ENCODE measurements at places on chromosomes 1 and 21. TPM values are rescaled to one million over a fixed set of nuclear protein-coding genes. Genes with fewer than 3 reads are reported as not detected.

GRCh38 chr21:41091616-41092015, 76.3 kb upstream of the BACE2 start:
- no peak for DNase-seq

- DNase-seq, result no peak
Observed at GRCh38 chr1:245153552-245154428, 995 bp upstream of the KIF26B start.

The LORICRIN gene
- total RNA-seq, result not detected

The GBP3 gene
- total RNA-seq, result 50.0 TPM

DNA sequence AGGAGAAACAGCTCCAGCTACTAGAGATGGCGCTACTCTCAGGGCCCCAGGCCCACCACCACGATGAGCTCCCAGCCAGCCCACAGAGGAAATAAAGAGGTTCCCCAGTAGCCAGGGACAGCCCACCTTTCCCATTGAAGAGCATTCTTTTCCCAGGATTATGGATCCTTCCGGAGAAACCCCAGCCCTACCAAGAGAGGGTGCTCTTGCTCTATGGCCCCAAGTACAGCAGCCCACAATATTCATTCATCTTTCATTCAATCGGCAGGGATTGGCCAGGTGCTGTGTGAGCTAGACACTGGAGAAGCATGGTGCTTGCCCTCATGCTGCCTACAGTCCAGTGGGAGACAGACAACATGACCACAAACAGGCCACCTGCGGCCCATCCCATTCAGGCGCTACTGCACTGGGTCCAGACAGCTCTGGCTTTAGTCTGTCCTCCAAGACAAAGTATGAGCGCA, 29.9 kb downstream of the PMVK start:
- DNase-seq, result no peak

Data from IMR-90 (cell line).